ENCODE measurements at places on chromosomes 1 and 21.

DNA sequence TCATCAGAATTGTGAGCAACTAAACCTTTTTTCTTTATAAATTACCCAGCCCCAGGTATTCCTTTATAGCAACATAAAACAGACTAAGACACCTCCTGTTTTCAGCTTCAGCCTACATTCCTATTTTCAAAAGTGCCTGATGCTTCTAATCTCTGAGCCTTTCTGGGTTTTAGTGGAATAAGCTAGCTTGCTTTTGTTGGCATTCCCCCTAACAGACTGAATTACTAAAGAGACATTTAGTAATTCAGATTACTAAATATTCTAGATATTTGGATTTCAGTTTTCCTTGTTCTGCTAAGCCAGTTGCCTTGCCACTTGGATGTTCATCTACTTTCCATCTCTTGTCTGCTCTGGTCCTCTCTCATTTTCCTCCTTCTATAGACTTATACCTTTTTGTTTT is 10.5 kb upstream of the GNG12 start:
- no peak for DNase-seq

DNA sequence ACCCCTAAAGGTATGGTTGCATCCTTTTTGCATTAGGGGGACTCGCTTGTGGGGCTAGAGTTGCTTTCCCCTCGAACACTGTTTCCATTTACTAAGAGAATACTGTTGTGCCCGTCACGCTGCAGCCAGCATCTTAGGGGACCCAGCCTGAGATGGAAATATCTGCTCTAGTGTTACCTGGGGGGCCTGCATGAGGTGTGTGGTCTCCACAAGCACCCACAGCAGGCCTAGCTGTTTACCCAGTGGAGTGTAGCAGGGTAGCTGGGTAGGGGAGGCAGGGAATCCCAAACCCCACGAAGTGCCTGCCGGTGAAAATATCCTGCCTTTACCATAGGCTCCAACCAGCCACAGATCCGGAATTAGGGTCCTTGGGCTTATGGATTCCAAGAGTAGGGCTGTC is 303.6 kb downstream of the PTPRU start:
- DNase-seq, result no peak

- DNase-seq, result no peak
Observed at GRCh38 chr1:203168991-203169390, 6.6 kb downstream of the MYBPH start.

DNA sequence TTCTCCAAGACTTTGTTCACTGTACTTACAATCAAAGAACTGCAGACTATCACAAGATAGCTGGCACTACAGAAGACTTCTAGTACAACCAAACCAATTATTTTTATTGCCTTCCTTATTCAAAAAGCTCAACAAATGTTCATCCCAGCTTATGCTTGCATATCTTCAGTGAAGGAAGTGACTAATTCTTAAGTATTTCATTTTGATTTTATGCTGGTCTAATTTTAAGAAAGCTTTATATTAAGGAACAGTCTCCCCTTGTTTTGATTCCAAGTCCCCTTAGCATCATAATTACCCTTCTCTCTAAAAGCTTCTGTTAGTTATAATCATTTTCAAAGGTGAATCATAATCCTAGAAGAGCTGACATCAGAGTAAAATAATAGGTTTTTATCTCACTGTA is 132.9 kb downstream of the LRRIQ3 start:
- no peak for DNase-seq

- DNase-seq, result no peak
Observed at GRCh38 chr1:210489491-210489890, 160.8 kb downstream of the HHAT start.

DNA sequence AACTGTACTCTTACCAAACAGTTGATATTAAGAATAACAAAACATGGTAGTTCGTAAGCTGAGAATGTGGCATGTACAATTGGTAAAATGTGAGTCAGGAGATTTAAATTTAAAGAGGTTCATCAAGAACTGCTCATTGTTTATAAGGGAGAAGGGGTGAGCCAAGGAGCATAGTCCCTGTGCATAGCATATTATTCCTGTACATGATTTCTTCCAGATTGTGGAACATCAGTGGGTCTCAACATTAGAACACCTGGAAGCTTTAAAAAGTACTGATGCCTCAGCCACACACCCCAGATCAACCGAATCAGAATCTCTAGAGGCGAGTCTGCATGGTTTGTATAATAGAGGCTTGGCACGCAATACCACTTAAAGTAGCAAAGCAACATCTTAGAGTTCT is 56.1 kb downstream of the KCTD3 start:
- DNase-seq, result no peak

- no peak for DNase-seq
Observed at GRCh38 chr1:201964261-201964660, 9.0 kb downstream of the TIMM17A start.

- no peak for DNase-seq
Observed at GRCh38 chr1:8431019-8431418, 113.1 kb downstream of the SLC45A1 start.

GRCh38 chr1:53410100-53410541 is 49.1 kb upstream of the DMRTB1 start:
- DNase-seq, result no peak

DNA sequence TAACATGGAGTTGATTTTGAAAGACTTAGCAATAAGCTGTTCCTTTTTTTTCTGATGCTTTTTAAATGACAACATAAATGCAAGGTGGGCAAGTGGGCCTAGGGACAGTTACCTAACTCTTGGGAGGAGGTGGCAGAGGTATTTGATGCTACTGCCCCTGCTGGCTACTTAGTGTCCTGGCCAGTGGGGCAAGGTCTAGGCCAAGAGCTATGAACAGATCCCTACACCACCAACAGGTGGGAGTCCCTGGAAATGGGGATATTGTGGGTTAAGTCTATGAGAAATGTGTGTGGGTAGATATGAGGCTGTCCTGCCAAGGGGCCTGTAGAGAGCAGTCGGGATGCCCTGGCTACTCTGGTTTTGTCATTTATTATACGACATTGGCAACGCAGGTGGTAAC is 31.3 kb upstream of the B3GALT5 start:
- DNase-seq, result no peak

GRCh38 chr1:188281921-188282320 is 1453.2 kb downstream of the PLA2G4A start:
- DNase-seq, result no peak

GRCh38 chr1:228238007-228238406 is 30.2 kb downstream of the OBSCN start:
- DNase-seq, result no peak

- DNase-seq, result no peak
Observed at GRCh38 chr1:20301463-20302107, 10.9 kb downstream of the VWA5B1 start.

DNA sequence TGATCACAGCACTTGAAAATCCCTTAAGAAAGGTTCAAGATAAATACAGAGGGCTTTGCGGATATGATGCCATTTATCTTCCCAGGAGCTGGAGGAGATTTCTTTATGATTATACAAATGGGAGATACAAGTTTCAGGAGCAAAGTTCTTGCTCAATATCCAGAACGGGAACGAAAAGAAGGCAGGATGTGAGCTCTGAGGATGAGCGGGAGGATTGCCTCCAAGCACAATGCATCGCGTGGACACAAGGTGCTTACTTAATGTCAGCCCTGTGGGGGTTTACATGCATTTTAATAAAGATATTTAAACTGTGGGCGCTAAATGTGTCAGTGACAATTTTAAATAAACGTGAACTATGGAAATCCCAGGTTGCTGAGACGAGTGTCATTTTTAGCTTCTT is 59.0 kb downstream of the SYT6 start:
- no peak for DNase-seq

- no peak for DNase-seq
Observed at GRCh38 chr1:59018860-59019259, 235.0 kb upstream of the JUN start.

GRCh38 chr1:195373856-195374255 is 1234.4 kb downstream of the KCNT2 start:
- DNase-seq, result no peak

DNA sequence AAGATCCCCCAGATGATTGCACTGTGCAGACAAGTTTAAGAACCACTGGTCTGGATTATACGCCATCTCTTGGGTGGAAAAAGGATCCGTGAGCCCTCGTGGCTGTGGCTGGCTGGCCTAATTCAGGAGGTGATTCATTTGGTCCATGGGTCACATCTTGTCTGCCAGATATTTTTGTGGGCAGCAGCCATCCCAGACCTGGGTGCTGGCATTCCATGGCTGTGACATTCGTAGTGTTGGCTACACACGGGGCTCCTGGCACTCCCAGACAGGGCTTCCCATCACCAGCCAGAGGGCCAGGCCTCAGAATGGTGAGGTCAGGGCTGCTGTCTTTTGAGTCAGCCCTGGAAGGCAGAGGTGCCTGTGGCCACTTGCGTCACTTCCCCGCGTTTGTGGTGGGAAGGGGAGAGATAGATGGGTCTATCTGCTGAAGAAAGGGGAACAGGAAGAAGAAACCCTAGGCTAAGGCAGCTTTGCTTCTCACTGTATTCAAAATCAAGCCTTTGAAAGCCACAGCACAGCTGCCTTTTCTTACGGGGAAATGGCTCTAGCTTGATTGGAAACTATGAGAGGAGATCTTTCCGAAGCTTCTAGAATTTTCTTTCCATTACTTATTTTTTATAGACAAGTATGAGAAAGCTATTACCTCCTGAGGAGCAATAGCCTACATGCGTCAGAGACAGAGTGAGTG is 32.4 kb downstream of the EIF2D start:
- DNase-seq, result no peak

DNA sequence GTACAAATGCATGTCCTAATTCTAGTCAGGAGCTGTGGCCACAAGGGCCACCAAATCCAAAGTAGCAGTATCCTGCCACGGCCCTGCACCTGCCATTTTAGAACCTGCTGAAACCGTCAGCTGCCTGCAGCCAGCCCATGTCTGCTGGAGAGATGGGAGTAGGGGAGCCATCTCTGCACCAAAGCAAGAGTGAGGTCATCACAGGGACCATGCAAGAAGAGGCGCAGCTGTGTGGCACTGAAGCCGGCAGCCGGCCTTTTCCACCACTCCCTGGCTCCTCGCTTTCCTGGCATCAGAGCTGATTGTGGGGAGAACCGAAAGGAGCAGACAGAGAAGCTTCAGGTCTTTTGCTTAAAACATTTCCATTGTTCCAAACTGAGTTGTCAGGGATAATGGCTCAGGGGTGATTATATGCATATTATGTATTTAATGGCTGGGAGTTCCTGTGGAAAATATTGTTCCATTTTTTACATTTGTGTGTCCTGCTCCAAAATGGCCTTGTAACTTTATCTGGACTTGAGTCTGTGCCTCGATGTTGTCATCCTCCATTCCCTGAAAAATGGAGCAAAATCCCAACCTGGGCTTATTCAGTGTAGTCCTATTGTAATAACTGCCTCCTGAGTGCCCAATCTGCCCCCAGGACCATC is 18.7 kb upstream of the NBL1 start:
- DNase-seq, result no peak

DNA sequence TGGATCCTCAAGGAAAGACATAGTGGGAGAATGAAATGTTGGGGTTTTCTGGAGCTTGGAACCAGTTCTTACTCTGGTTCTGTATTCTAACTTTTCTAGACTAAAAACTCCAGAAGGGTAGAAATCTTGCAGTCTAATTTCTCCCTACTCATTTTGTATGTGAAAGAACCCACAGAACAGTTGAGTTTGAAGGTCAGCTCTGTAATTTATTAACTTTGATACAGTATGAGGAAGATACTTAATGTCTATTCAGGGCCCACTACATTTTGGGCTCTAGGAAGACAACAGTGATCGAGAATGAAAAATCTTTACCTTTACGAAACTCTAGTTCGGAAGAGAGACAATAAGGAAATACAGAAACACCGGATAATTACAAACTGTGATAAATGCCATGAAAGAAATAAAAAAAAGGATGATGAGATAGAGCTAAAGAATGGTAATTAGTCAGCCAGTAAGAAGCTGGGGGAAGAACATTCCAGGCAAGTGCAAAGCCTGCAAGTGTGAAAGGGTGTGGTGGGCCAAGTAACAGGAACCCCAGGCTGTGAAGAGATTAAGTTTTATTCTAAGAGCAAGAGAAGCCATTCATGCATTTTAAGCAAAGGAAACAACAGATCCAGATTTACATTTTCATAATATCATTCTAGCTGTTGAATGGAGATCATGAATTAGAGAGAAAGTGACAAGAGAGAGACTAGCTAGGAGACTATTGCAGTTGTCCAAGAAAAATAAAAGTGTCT is 159.9 kb upstream of the HMCN1 start:
- DNase-seq, result no peak

- DNase-seq, result no peak
Observed at GRCh38 chr1:68953311-68953710, 456.4 kb upstream of the DEPDC1 start.

- DNase-seq, result no peak
Observed at GRCh38 chr1:202274611-202275010, 67.1 kb downstream of the UBE2T start.
